ENCODE measurements at places on chromosomes 7 and 10.

- no peak for DNase-seq
These were observed 5.1 kb downstream of the ANKRD2 start for GRCh38 chr10:97577701-97578100.

DNA sequence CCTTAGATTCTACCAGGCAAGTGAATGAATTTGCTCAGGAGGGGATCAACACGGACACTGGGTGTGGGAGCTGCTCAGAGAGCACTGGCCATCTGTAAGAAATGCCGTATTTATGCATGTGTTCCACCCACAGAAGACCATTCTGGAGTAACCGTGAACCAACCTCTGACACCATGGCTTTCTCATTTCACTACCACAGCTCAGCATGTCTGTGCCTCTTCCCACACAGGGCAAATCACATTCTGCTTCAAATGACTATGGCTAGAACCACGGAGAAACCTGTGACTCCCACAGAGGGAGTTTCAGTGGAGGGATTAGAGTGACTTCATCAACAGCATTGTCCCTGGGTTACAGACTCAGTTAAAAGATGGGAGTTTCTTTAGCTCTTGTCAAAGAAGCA is 893.4 kb downstream of the XPNPEP1 start:
- no peak for DNase-seq

GRCh38 chr7:31476073-31476745 is 37.7 kb upstream of the ITPRID1 start:
- no peak for DNase-seq

DNA sequence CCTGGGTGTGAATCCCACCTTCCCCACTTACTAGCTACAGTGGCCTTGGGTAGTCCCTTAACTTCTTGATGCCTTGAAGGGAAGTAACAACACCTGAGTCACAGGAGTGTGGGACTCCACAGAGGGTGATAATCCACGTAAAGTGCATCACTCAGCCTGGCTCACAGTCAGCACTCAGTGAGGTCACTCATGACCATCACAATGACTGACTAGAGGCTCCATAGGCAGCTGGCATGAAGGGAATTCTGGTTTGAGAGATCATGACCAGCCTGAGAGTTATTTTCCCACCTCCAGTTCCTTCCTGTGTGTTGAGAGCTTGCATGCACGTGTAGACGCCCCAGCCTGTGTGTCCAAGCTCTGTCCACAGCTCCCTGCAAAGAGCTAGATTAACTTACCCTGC is 34.8 kb downstream of the NEUROG3 start:
- no peak for DNase-seq

DNA sequence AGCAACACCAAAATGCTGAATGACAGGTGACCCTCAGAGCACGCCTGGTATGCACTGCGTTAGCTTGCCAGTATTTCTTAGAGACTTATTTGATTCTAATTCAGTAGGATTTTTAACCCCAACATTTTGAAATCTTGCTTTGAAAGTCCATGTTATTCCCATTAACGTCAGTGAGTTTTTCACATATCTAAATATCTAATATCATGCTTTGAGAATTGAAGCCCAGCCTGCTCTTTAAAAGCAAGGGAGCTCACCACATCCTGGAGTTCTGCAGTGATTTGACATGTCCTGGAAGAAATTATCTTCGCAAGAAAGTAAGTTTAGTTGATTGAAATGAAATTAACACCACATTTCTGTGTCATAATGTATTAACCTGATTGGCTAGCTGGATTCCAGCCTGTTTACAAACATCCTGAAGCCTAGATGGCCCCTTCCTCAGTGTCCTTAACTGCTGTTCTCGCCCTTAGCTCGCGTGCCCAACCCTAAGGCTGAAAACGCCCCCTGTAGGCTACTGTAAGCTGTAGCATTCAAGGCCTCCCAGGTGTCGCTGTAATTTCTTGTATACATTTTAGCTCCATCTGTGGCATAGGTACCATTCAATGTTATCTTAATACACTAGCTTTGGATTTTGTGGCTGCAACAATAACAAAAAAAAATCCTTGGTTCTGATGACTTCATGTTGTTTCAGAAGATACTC is 191.5 kb downstream of the MGMT start:
- no peak for DNase-seq

GRCh38 chr7:140542228-140542603 is 62.9 kb upstream of the MKRN1 start:
- DNase-seq = no peak

DNA sequence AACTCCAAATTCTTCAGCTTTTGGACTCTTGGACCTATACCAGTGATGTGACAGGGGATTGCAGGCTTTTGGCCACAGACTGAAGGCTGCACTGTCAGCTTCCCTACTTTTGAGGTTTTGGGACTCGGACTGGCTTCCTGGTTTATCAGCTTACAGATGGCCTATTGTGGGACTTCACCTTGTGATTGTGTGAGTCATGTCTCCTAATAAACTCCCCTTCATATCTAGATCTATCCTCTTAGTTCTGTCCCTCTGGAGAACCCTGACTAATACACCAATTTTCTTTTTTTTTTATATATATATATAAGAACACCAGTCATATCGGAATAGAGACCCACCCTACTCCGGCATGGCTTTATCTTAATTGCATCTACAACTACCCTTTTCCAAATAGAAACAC is 166.8 kb downstream of the ETV1 start:
- DNase-seq = no peak

GRCh38 chr10:69451784-69452251 is 553 bp downstream of the TSPAN15 start:
- no peak for DNase-seq

DNA sequence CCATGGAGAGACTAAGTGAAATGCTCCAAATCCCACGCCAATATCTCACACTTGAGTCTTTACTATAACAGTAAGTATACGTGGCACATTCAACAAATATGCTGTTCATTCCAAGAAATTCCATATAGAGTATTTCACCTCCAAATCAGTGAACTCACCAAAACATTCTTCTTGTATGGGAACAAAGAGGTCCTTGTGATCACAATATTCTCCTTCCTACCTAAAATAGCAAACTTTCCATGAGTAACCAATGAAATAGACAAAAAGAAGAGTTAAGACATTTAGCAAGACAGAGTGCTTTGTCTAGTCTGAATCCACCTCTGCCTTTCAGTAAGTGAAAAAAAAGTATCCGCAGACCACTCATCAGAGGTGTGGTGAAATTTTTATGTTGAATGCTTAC is 77.3 kb upstream of the NXPH1 start:
- no peak for DNase-seq

GRCh38 chr7:131627735-131628190 is 71.3 kb upstream of the PODXL start:
- DNase-seq = no peak

DNA sequence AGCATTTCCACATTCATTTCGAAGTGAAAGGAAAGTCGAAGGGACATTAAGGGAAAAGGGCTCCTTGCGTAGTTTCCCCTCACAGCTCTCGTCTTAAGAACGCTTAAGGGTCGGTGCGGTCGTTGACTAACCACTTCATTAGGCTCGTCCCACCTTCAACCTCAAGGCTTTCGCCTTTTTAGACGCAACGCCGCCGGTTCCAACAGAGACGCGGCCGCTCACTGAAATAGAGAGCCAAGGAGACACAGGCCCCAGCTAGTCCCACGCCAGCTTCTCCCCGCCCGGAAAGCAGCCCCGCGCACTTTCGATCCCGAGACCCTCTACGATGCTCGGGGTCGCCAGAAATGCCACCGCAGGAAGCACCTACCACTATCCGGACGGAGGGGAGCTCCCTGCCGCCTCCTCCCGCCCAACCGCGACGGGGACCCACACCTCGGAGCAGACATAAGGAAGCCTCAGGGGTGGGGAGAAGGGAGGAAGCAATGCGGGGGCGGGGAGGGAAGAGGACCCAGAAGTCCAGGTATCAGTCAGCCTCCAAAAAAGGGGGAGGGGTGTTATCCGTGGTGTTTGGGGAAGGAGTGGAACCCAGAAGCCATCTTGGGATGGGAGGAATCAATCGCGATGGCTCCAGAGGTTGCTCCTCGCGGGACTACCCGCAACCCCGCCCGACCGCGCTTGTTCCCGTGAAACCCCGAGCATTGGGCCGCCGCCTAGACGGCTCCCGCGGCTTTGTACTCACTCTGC is 559 bp downstream of the TRA2A start:
- peak; percentile 20 for DNase-seq

- no peak for DNase-seq
These were observed 14.0 kb upstream of the SGCE start for GRCh38 chr7:94669773-94670495.

- no peak for DNase-seq
These were observed 19.1 kb downstream of the ZNRF2 start for GRCh38 chr7:30303312-30304039.

DNA sequence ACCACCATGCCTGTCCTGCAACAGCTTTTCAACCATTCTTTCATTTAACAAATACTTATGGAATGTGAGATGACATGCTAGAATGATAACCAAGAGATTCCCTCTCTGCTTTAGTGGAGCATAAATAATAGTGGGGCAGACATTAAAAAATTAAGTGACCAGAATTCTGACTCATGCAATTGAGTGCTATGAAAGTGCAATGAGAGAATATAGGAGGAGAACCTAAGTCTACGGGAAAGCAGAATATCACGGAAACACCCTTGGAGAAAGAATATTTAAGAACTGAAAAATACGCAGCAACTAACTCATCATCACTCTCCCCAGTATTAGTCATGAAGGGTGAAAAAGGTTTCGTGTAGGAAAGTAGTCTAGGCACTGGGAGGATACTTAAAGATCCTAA is 7.1 kb downstream of the KIF5B start:
- no peak for DNase-seq

DNA sequence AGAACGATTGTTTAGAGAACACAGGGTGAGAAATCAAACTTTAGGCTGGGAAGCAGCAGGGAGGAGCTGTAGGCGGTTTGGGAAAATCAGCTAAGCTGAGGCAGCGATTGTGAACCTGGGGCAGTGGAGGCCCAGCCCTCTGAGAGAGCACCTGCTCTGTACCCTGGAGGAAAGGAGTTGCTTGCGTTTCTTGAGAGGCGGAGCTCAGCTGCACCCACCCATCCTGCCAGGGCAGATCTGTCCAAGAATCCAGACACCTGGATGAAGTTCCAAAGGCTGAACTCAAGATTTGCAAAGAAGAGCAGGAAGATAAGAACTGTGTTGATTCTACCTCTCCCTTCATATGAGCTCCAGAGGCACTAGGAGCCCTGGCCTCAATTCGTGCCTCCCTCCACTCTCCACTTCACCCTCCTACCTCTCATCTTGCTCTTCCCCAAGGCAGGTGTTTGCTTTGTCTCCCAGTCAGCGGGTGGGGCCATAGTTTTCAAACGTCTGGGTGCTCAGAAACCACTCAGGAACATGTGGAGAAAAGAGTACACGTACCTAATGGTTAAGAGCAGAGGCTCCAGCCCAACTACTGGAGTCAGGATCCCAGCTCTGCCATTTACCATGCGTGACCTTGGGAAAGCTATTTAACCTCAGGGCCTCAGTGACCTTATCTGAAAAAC is 21.5 kb upstream of the TMEM213 start:
- DNase-seq = no peak
